Activated CD8-positive, alpha-beta memory T cell treated with anti-CD3 and anti-CD28 coated beads, Interleukin-2, amount 50 U/mL, for 4 hours (primary cell): ENCODE measurements at places on chromosomes 12 and 14.
A peak's percentile ranks its signal among the peaks of the same experiment; 100 is the strongest.

DNA sequence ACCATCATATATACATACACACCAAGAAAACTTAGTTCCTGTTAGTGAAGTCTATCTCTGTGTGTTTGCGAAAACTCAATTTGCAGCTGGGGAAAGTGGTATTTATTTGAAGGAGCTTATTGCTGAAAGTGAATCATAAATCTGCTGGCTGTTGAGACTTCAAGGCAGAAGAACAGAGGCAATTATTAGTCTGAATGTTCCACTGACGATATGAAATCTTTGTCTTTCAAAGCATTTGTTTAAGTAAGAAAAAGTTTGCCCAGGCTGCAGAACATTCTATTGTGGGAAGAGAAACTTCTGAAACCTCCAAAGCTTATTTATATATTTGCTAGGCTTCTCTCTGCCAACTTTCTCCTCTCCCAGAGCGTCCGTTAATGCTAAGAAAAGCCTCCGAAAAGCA is 255.7 kb upstream of the TMPO start:
- DNase-seq: no peak

DNA sequence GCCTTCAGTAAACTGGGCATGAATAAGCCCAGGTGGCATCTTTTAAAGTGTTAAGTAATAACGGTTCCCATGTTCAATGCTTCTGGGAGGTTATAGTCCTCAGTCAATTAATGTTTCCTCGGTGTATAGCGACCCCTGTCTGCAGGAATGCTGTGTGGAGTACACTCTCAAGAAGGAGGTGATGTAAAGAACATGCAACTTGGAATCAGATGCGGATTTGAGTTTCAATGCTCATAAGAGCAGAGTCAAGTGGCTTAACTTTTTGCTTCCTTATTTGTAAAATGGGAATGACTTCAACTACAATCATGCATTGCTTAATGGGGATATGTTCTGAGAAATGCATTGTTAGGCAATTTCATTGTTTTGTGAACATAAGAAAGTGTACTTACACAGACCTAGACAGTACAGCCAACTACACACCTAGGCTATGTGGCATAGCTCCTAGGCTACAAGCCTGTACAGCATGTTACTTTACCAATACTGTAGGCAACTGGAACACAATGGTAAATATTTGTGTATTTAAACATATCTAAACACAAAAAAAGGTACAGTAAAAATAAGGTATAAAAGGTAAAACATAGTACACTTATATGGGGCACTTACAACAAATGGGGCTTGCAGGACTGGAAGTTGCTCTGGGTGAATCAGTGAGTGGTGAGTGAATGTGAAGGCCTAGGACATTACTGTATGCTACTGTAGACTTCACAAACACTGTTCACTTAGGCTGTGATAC is 6.7 kb upstream of the MRPS35 start:
- DNase-seq: peak; percentile 68

- no peak for DNase-seq
These were observed 66.9 kb downstream of the DNAH10 start for GRCh38 chr12:123828854-123829547.

DNA sequence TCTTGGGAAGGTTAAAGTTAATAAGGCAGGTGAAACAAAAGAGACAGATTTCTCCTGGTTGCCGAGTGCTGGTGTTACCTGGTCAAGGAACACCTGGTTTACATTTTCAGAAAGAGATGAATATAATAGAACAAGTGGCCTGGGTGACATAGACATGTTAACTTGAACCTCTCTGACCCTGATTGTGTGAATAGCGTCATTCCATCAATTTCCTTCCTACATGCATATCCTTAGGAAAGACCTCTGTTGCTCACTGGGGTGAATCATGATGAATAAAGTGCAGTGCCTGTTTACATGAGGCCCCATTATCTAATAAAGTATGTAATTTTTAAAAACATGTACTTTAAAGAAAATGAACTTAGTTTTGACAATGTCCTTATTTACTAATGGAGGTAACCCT is 1822.9 kb upstream of the FLRT2 start:
- DNase-seq: no peak

DNA sequence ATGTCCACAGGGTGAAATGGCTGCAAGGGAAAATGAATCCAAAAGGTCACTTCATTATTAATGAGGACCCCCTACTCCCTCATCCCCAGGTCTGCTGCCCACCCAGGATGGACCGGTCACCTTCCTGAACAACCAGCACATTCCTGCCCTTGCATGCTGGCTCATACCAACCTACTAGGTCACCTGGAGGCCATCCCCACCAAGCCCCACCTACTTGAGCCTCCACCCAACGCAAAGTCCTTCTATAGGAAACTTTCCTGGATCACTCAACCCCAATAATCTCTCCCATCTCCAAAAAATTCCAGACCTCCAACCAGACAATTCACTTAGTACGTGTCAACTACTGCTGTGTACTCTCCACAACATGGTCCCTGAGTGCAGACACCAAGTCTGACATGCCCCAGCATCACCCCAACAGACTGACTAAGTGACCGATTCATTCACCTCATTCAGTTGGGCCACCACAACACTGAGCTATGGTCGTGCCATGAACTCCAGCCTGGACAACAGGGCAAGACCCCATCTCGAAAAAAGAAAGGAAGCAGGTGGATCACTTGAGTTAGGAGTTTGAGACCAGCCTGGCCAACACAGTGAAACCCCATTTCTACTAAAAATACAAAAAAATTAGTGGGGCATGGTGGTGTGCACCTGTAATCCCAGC is 18.1 kb downstream of the CLMN start:
- DNase-seq: no peak

- DNase-seq: no peak
These were observed 935 bp downstream of the TBC1D30 start for GRCh38 chr12:64825143-64826021.

DNA sequence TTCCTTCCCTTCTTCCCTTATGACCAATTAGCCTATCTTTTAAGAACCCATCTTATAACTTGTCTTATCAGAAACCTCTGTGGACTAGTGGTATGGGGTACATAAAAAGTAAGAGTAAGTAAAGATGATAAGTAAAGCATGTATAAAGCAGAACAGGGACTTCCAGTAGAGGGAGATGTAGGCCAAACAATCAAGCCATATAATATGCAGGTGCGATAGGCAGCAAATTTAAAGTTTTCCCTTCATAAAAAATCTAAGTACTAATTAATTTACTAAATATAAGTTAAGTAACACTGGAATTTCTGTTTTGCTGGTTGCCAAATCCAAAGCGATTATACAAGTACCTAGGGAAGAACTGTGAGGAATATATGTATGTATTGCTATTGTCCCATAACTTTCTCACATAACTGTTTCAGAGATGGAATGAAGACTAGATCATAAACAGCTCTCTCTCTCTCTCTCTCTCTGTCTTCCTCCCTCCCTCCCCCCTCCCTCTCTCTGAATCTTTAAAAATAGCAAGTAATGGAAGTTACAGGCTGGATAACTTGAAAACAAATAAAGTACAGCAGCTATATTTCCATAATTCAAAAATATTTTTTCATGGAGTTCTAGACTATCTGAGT is 25.7 kb downstream of the METTL25 start:
- DNase-seq: no peak

DNA sequence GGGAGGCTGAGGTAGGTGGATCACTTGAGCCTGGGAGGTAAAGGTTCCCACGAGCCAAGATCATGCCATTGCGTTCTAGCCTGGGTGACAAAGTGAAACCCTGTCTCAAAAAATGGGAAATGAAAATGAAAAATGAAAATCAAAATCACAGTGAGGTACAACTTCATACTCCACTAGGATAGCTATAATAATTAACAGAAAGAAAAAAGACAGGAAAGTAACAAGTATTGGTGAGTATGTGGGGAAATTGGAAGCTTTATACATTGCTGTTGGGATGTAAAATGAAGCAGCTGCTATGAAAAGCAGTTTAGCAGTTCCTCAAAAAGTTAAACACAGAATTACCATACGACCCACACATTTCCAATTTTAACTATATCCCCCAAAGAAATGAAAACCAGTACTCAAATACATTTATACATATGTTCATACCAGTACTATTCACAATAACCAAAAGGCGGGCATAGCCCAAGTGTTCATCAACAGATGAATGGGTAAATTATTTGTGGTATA is 22.2 kb downstream of the SGPP1 start:
- DNase-seq: no peak

DNA sequence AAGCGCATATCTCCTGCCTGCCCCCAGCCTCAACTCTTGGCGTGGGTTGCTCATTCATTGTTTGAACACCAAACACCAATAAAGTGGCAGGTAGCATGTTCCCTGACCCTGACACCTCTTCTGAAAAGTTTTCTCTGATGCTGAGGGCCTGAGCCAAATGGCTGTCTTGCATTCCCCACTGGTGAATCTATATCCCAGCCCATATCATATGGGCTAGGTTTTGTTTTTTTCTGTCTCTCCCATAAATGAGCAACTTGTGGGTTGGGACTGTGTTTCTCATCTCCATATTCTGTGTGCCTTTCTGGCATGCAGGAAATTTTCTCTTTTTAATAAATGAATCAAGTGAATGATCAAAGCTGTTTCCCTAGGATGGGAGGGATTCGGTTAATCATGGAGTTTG is 5.0 kb downstream of the MYO1A start:
- DNase-seq: no peak

- no peak for DNase-seq
These were observed 57.0 kb upstream of the FBRSL1 start for GRCh38 chr12:132432721-132433577.

DNA sequence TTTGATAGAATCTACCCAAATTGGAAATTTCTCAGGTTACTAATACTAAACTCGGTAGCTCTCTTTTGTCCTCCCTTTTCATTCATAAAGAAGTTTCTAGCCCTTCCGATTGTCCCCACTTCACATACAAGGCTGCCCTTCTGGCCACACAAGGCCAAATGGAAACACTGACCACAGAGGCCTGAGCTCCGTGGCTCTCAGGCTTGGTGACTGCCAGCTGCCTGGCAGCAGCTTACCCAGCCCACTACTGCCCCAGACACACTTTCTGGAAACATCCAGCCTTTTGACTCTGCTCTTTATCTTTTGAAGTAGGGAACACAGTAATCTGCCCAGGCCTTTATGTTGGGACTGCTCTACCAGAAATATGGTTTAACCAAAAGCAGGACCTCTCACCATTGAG is 167.2 kb downstream of the GCH1 start:
- no peak for DNase-seq

- DNase-seq: peak; percentile 20
These were observed 35.5 kb upstream of the STON2 start for GRCh38 chr14:81435391-81436295.

GRCh38 chr14:31947680-31948595 is 129.2 kb upstream of the ARHGAP5 start:
- no peak for DNase-seq

GRCh38 chr12:58479401-58479800 is 440.9 kb downstream of the LRIG3 start:
- DNase-seq: no peak

- DNase-seq: peak; percentile 82
These were observed 10.1 kb downstream of the NDRG2 start for GRCh38 chr14:21014761-21015190.

DNA sequence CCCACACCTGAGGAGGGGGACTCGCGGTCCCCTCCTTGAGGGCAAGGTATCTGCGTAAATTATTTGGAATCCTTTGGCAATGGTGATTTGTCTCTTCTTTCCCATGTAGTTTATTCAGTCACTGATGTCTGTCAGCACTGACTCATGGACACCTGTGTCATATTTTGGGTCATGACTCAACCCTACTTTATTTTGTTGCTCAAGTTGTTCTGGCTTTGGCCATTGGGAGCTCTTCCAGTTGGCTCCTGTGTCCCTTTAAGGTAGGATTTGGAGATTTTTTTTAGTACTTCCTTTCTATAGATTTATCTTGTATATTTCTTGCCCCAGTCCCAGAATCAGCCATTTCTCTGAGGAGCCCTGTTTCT is 47.4 kb upstream of the C14orf180 start:
- DNase-seq: no peak

DNA sequence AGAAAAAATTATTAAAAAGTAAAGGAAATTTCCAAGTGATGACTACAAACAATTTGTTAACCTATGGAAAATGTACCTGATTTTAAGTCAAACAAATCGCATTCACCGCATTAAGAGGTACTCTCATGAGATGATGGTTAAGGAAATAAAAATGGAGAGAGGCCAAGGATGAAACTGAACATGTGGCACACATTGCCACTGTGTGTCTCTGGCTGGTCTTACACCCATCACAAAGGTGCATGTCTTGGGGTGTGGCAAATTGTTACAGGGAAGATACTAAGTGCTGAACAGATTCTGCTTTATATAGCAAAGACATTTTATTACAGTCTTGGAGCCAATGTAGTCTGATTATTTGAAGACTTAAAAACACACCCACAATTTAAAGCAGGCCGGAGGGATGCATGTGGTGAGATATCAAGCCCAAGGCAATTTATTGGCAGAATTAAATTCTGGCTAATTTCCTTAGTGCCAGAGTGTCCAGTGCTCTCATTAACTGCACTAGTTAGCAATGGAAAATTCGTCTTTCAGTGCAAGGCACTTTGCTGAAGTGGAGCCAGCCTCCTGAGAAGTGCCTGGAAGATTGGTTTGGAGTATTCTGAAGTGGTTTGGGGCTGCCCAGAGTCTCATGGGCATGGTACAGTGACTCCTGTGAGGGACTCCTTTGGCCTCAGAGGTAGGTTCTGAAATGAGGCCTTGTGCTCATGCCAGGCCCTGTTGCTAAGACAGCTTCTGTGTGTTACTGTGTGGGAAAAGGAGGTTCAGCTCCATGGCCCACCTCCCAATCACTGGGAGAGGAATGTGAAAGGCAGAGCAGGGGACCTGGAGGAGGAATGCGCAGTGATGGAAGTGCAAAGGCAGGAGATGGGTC is 166.9 kb downstream of the BRMS1L start:
- no peak for DNase-seq

DNA sequence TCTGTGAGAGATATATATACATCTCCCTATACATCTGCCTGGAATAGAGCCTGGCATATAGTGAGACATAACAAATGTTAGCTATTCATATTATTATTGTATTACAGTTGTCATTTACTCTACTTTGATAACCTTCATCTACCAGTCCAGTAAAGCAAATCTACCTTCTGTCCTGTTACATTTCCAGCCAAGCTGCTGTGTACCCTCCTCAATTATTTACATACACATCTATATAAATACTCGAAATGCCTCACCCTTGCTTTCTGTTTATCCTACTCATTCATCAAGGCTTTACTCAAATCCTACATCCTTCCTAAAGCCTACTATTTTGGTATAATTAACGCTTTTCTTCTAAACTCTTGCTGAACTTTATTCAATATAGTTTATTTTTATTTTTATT is 8.7 kb downstream of the ZBTB1 start:
- DNase-seq: no peak

DNA sequence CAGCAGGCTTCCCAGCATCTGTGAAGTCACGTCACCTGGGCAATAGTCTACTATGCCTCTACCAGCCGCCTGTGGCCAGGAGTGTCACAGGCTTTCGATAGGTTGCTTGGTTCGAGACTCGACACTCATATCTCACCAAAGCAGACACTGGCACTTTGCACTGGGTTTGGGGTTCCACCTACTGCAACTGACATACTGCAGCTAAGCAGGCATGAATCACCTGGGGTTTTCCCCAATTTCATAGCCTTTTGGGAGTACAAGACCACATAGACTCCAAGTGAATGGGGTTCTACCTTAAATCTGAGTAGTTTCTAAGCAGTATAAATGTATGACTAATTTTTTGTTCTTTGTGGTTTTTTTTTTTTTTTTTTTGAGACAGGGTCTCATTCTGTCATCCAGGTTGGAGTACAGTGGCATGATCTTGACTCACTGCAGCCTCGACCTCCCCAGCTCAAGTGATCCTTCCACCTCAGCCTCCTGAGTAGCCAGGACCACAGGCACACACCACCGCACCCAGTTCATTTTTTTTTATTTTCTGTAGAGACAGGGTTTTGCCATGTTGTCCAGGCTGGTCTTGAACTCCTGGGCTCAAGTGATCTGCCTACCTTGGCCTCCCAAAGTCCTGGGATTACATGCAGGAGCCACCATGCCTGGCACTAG is 32.1 kb downstream of the DMAC2L start:
- peak; percentile 47 for DNase-seq
